ENCODE measurements at places on chromosomes 7 and 10.

- DNase-seq, result no peak
These were observed 65.9 kb downstream of the CREB3L2 start for GRCh38 chr7:137935884-137936508.

GRCh38 chr7:28718545-28718944 lies 239.6 kb downstream of the TRIL start:
- no peak for DNase-seq

- peak; percentile 89 for DNase-seq
These were observed 245.9 kb downstream of the KCNMA1 start for GRCh38 chr10:77391605-77392235.

GRCh38 chr7:47451851-47452205 lies 130.1 kb downstream of the TNS3 start:
- DNase-seq, result no peak

DNA sequence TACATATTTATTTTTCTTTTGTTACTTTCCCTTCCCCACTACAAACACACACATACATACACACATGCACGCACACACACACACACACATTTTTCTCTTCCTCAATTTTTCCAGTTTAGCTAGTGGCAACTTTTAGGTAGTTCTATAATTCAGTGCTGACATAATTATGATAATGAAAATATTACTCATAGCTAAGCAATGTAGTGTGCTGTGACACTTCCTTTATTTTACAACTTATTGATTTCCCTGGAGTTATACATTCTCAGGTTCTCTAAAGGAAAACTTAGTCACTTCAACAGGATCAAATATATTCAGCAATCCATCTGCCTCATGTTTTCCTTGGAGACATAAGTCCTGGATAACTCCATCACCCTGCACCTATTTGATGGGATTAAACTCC lies 151.6 kb downstream of the CACNA2D1 start:
- DNase-seq, result no peak

DNA sequence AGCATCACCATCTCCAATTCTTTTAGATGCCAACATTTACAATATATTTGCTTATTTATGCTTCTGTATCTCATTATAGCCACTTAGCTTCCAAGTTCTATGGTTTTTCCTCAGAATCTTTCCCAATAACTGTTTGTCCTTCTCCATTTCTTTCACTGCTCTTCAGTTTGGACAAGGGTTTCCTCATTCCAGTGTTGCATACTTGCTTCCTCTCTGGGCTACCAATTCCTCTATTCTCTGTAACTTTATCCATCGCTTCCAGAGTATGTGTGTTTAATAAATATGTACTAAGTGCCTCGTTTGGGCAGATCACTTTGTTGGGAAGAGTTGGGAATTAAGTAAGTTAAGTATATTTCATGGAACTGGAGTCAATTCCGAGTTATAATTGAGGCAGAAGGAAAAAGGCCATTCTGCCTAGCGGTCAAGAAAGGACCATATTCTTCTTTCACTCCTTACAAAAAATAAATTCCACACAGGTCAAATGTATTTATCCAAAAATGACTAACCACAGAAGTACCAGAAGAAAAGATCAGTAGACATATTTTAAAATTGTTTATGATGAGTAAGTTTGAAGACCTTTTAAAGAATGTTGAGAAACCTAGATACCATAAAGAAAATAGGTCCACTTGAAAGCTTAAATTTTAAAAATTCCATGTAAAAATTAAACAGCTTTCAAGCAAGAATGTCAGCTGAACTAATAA lies 10.8 kb downstream of the STAMBPL1 start:
- no peak for DNase-seq
